ENCODE measurements at places on chromosomes 1 and 21.

- H3K4me1 ChIP-seq, result peaks cover 29% of the 10 kb centered on the region
- no peak overlapping the region for H3K27ac ChIP-seq
- no peak for DNase-seq
Measured at GRCh38 chr1:182394055-182394775, 2.6 kb upstream of the GLUL start.

GRCh38 chr1:110089561-110090275 is 19.2 kb upstream of the ALX3 start:
- no peaks in the 10 kb centered on the region for H3K36me3 ChIP-seq
- no peak overlapping the region for H3K4me3 ChIP-seq
- H3K27me3 ChIP-seq, result peaks cover 16% of the 10 kb centered on the region
- peaks cover 3% of the 10 kb centered on the region for H3K4me1 ChIP-seq
- DNase-seq, result no peak

GRCh38 chr1:12206792-12207424 is 22.9 kb upstream of the VPS13D start:
- no peaks in the 10 kb centered on the region for H3K27me3 ChIP-seq
- H3K27ac ChIP-seq, result no peak overlapping the region
- H3K36me3 ChIP-seq, result peaks cover 50% of the 10 kb centered on the region
- peaks cover 70% of the 10 kb centered on the region for H3K4me1 ChIP-seq

GRCh38 chr1:17191990-17192242 is 13.0 kb upstream of the PADI1 start:
- H3K36me3 ChIP-seq, result no peaks in the 10 kb centered on the region
- no peak overlapping the region for H3K4me3 ChIP-seq
- H3K27me3 ChIP-seq, result no peaks in the 10 kb centered on the region
- no peak overlapping the region for H3K27ac ChIP-seq
- peaks cover 4% of the 10 kb centered on the region for H3K4me1 ChIP-seq

- DNase-seq, result no peak
- H3K4me3 ChIP-seq, result no peak overlapping the region
- no peaks in the 10 kb centered on the region for H3K36me3 ChIP-seq
- H3K4me1 ChIP-seq, result no peaks in the 10 kb centered on the region
- H3K27me3 ChIP-seq, result no peaks in the 10 kb centered on the region
Measured at GRCh38 chr21:35488946-35489345, 439.8 kb upstream of the RUNX1 start.

DNA sequence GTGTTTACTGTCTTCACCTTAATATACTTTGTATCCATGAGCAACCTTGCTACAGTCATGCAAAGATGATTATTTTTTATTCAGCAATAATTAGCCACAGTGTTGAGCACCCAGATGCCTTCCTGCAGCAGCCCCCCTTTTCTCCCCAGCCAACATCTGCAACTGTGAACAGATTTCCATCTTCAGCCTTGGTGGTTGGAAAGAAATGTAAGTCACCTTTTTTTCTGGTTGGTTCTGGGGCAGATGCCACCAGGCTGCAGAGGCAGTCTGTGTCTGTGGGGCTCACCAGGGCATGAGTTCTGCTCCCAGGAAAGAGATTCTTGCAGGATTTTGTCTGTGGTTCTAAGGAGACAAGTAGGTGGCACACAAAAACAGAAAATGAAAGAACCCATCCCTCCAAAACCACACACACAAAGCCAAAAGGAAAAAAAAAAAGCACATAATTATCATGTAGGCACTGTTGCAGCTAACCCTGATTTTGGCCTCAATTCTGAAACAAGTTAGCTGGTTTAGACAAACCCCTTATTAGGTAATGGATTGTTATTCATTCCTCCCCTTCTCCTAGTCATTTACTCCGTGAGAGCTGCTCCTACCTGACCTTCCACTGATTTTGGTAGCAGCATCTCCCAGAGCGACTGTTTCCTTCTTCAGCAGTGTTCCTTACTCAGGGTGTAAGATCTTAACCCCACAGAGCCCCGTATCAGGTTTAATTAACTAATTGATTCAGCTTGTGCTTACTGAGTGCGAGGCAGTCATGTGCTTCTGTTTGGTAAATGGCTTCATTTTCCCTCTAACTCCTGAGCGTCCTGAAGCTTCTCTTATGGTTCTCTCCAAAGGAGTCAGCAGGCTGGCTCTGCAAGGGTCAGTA is 36.5 kb downstream of the GALNT2 start:
- no peak for DNase-seq
- no peak overlapping the region for H3K4me3 ChIP-seq
- no peak overlapping the region for H3K27ac ChIP-seq
- H3K4me1 ChIP-seq, result peaks cover 35% of the 10 kb centered on the region

DNA sequence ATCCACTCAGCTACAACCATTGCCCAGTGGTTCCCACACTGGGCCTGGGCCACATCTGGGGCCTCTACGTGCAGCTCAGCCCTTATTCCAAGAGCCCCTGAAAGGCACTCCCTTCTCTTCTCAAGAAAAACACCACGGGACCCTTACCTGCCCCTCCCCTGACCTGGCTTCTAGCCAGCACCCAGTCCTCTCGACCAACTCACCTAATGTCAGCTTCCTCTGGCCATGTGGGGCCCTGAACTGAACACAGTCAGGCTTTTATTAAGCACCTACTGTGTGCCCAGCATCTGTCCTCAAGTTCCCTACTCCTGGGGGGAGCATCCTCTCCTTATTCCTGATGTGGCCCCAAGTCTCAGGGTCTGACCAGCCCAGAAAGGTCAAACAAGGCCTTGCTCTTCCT is 208.4 kb downstream of the MATN1 start:
- H3K27me3 ChIP-seq, result peaks cover 2% of the 10 kb centered on the region
- no peak for DNase-seq
- no peak overlapping the region for H3K4me3 ChIP-seq
- no peaks in the 10 kb centered on the region for H3K4me1 ChIP-seq

DNA sequence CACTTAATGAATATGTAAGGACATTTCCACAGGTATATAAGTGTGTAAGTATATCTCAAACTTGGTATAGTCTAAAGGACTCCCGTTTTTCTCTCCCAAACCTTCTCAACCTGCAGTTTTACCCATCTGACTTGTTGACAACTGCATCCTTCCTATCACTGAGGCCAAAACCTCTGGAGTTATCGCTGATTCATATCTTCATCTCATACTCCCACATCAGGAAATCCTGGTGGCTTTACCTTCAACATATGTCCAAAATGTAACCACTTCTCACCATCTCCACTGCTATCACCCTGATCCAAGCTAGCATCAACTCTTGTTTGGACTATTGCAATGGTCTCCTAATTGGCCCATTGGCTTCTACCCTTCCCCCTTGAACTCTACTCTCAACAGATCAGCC is 30.4 kb downstream of the SLAMF6 start:
- no peak for DNase-seq
- H3K4me1 ChIP-seq, result no peaks in the 10 kb centered on the region
- H3K27me3 ChIP-seq, result no peaks in the 10 kb centered on the region
- H3K36me3 ChIP-seq, result peaks cover 83% of the 10 kb centered on the region
- H3K4me3 ChIP-seq, result no peak overlapping the region

DNA sequence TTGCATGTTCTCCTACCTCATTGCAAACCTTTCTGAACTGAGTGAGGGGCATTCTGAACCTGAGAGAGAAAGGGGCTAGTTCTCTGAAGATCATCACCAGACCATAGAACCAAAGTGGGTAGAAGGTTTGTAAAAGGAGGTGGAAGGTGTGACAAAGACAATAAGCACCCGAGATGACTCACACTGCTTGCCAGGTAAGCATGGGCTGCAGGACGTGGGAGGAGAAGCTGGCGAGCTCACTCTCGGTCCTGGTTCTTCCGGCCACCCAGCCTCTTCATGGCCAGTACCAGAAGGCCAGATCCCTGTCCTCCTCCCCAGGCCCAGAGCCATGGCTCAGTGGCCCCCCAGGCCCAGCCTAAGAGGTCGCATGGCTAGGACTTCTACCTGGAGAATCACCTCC is 128.3 kb downstream of the TMEM53 start:
- peaks cover 14% of the 10 kb centered on the region for H3K27me3 ChIP-seq
- H3K4me1 ChIP-seq, result no peaks in the 10 kb centered on the region
- no peak overlapping the region for H3K27ac ChIP-seq

DNA sequence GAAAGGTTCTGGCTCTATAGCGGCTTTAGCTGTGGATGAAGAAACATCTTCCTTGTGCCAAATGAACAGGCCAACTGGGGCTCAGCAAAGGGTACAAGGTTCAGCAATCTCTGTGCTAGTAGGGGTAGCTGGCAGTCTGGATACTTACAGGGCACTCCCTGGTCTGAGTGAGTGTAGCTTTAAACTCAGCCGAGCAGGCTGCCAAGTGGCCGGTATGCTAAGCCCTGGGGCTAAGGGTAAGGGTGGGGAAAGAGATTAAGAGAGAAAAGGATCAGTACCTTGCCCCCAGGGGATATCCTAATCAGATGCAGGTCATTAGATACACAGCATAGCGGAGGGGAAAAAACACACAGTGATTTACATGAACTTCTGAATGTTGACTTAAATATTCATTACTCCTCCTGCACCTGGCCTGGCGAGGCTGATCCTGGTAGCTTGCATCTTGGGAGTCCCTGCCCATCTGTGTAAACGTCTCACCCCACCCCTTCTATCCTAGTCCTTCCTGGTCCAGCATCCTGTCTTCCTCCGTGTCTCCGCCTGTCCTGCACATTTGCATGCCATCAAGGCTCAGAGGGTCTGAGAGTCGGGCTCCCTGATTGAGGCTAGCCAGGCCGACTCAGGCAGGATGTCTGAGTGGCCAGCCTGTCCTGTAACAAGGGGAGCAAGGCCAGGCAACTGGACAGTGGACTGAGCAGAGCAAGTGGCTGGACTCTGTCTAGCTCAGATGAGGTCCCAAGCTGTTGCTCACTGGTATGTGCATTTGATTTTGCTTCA is 39.5 kb upstream of the CNTN2 start:
- no peak overlapping the region for H3K27ac ChIP-seq
- no peak overlapping the region for H3K4me3 ChIP-seq
- no peaks in the 10 kb centered on the region for H3K36me3 ChIP-seq

- H3K4me1 ChIP-seq, result peaks cover 4% of the 10 kb centered on the region
- no peak for DNase-seq
- H3K27ac ChIP-seq, result no peak overlapping the region
- peaks cover 48% of the 10 kb centered on the region for H3K27me3 ChIP-seq
Measured at GRCh38 chr1:41371630-41372599, 10.7 kb downstream of the FOXO6 start.

DNA sequence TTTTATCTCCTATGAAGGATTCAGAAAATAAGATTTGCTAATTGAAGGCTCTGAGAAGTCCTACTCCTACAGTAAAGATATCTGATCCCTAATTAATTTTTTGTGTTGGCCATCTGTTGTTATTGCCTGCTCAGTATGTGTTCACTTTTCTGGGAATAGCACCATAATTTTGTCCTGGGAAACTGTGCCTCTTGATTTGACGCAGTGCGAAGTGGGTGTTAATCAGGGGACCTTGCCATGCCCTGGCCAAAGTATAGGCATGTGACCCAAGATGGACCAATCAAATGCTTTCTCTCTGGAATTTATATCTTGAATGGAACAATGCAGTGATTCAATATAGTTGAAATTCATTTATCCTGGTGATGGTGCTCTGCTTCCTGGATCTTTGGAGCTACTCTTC is 30.4 kb upstream of the GNG12 start:
- no peaks in the 10 kb centered on the region for H3K36me3 ChIP-seq
- DNase-seq, result no peak
- no peak overlapping the region for H3K4me3 ChIP-seq
- no peak overlapping the region for H3K27ac ChIP-seq
- H3K27me3 ChIP-seq, result peaks cover 9% of the 10 kb centered on the region
- H3K4me1 ChIP-seq, result no peaks in the 10 kb centered on the region

DNA sequence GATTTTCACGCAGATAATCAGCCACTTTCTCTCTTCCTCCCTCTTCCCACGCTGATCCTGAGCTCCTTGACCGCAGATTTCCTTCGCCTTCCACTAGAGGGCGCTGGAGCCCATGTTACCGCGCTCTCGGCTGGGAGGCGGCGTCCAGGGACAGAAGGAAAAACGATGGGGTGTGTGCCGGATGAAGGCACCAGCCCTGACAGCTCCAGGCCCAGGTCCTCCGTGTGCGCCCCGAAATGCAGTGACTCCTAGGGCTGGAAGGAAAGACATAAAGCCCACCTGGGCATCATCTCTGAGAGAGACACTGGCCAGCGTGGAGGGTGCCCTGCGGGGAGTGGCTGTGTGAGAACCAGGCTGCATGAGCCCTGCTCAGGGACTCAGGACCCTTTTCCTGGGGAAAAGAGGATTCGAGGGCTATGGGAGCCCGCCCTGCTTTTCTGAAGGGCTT is 44.9 kb upstream of the CYP2J2 start:
- H3K36me3 ChIP-seq, result no peaks in the 10 kb centered on the region
- peaks cover 7% of the 10 kb centered on the region for H3K27me3 ChIP-seq
- peak; percentile 60 for DNase-seq
- no peak overlapping the region for H3K27ac ChIP-seq
- peaks cover 5% of the 10 kb centered on the region for H3K4me1 ChIP-seq
- no peak overlapping the region for H3K4me3 ChIP-seq

- no peak for DNase-seq
- H3K4me3 ChIP-seq, result no peak overlapping the region
- no peaks in the 10 kb centered on the region for H3K27me3 ChIP-seq
- H3K36me3 ChIP-seq, result peaks cover 14% of the 10 kb centered on the region
- no peak overlapping the region for H3K27ac ChIP-seq
- peaks cover 7% of the 10 kb centered on the region for H3K4me1 ChIP-seq
Measured at GRCh38 chr21:43985690-43986251, 26.3 kb upstream of the TRAPPC10 start.

- no peaks in the 10 kb centered on the region for H3K4me1 ChIP-seq
- DNase-seq, result peak; percentile 15
- H3K27ac ChIP-seq, result no peak overlapping the region
- H3K27me3 ChIP-seq, result peaks cover 17% of the 10 kb centered on the region
- H3K4me3 ChIP-seq, result no peak overlapping the region
Measured at GRCh38 chr1:182069028-182069466, 7.5 kb upstream of the ZNF648 start.

DNA sequence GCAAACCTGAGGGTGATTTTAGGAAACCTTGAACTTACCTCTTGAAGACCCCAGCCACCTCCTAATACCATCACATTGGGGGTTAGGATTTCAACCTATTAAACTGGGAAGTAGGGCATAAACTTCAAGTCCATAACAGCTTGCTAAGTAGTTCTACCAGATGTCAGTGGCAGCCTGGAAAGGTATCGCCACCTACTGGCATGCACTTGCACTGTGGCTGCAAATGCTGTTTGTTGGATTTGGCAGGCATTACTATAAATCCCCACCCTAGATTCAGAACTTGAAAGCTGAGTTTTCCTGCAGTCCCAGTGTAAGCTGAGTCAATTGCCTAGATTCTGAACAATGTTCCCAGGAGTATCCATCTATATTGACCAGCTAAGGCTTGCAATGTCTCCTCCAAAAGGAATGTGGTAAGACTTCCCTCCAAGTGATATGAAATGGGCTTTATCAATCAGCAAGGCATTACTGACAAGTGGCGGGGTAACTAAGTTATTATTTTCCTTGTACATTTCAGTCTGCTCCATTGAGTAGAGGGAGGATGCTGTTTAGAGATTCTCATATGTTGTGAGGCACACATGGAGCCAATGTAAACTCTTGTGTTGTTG is 474.5 kb downstream of the PTPRC start:
- no peaks in the 10 kb centered on the region for H3K27me3 ChIP-seq
- H3K4me3 ChIP-seq, result no peak overlapping the region
- H3K36me3 ChIP-seq, result no peaks in the 10 kb centered on the region
- DNase-seq, result peak; percentile 30

- H3K4me1 ChIP-seq, result no peaks in the 10 kb centered on the region
- no peak overlapping the region for H3K27ac ChIP-seq
- no peaks in the 10 kb centered on the region for H3K36me3 ChIP-seq
- no peak overlapping the region for H3K4me3 ChIP-seq
Measured at GRCh38 chr1:209643285-209644020, 8.8 kb downstream of the LAMB3 start.

GRCh38 chr1:193185211-193185610 is 1.2 kb downstream of the B3GALT2 start:
- no peak for DNase-seq
- no peaks in the 10 kb centered on the region for H3K36me3 ChIP-seq
- peaks cover 7% of the 10 kb centered on the region for H3K4me1 ChIP-seq
- no peaks in the 10 kb centered on the region for H3K27me3 ChIP-seq
- no peak overlapping the region for H3K27ac ChIP-seq

GRCh38 chr1:163188947-163189346 is 13.8 kb downstream of the RGS5 start:
- DNase-seq, result no peak
- H3K36me3 ChIP-seq, result no peaks in the 10 kb centered on the region
- no peak overlapping the region for H3K27ac ChIP-seq
- no peaks in the 10 kb centered on the region for H3K4me1 ChIP-seq
